ENCODE measurements at places on chromosomes 5 and 9.

DNA sequence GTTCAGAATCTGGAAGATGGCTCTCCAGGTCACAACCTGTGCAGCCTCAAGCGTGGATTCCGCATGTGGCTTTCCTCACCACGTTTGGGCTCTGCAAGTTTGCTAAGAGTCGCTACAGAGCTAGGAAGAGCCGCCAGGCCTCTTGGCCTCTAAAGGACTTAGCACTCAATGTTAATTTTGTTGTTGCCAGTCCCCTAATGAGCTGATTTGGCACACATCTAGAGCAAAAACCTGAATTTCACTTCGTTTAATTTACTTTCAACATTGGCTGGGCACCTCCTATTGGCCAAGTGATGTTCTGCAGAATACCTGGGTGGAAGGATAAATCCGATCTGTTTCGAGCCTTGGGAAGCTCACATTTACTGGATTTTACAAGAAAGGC lies 65.8 kb upstream of the UNC5A start:
- DNase-seq = no peak

GRCh38 chr9:79824265-79824664 lies 252.5 kb downstream of the TLE4 start:
- DNase-seq = no peak

- no peak for DNase-seq
These were observed 11.9 kb downstream of the LPCAT1 start for GRCh38 chr5:1511651-1512540.

DNA sequence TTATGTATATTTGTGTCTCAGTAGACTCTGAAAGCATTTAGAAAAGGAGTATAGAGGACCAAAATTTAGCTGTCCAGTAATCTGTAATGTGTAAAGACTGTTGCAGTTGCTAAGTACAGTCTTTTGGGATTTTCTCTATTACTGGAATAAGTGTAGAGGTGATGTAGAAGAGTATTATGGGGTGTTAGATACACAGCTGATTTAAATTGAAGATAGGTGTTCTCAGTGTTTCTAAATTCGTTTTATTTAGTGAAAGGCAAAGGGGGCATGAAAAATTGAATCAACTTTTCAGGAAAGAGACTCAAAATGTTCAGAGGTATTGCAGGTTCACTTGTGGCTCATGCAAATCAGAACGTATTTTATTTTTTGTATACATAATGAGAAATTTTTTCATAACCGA lies 13.6 kb downstream of the SMAD5 start:
- DNase-seq = no peak

GRCh38 chr5:14243766-14244165 lies 100.6 kb downstream of the TRIO start:
- no peak for DNase-seq

DNA sequence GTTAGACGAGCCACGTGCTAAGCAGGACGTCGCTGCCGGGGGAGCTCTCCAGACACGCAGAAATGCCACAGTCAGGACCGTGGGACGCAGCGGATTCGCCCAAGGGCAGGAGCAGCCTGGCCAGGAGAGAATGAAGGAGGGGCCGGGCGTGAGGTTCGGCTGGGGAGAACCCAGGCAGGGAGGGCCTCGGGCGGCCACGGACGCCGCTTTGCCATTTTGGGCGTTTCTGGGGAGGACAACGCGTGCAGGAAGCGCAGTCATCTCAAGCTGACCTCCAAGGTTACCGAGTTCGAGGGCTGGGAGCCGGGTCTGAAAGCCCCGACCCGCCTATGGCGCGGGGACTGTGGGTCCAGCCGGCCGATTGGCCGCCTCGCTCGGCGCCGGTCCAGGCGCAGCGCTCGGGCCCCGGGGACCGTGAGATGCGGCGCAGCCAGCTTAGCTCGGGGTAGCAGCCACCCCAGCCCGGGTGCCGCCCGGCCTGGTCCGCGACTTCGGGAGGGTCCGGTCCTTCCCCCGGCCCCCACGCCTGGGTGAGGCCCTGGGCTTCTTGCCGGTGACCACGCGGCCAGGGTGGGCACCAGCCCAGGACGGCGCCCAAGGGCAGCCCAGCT lies 760 bp upstream of the MAN1B1 start:
- DNase-seq = no peak

GRCh38 chr5:139744471-139745131 lies 51.0 kb upstream of the PSD2 start:
- DNase-seq = no peak

DNA sequence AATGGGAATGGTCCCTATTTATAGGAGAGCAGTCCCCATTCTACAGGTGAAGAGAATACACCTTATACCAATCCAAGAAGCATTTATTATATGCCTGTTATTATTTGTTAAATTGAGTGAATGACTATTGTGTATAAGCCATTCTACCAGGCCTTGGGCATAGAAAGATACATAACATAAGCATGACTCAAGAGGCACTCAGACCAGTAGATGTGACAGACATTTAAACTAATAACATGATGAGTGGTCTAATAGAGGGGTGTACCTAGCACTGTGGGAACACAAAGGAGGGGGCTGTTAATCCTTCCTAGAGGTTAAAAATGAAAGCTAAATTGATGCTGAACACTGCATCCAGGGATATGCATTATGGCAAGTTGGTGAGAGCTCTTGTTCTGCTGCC lies 145.0 kb upstream of the TNC start:
- no peak for DNase-seq

- DNase-seq = peak; percentile 73
These were observed 7.2 kb upstream of the RNU6ATAC start for GRCh38 chr9:134171316-134172197.

DNA sequence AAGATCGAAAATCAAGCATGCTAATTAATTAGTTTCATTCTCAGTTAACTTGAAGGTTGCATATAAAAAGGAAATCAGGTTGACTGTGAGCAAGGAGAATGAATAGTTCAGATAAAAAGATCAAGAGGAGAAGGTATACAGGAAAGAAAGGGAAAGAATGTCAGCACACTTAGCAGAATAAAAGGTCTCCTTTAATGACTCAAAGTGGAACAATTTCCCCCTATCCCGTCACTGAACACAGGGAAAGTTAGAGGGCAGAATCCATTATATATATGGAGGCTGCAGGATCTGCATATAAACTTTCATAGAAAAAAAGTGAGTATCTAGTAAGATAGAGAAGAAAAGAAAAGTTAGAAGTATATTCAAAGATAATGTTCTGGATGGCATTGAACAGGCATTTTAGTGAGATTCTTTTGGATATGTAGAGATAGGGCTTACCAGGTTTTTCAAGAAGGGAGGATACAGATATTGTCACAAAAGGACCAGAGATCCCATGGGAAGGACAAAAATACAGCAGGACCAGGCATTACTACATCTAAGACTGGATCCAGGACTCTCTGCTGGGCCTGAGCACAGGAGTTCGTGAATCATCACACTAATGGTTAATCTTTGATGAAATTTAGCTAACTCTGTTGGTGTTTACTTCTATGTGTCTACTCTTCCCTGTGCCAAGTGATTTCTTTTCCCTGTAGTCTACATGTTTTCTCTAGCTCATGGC lies 988.2 kb upstream of the ARRDC3 start:
- DNase-seq = no peak

GRCh38 chr5:77024490-77024889 lies 5.7 kb upstream of the AGGF1 start:
- DNase-seq = no peak

GRCh38 chr9:94057918-94058317 lies 26.3 kb upstream of the PTPDC1 start:
- DNase-seq = no peak

DNA sequence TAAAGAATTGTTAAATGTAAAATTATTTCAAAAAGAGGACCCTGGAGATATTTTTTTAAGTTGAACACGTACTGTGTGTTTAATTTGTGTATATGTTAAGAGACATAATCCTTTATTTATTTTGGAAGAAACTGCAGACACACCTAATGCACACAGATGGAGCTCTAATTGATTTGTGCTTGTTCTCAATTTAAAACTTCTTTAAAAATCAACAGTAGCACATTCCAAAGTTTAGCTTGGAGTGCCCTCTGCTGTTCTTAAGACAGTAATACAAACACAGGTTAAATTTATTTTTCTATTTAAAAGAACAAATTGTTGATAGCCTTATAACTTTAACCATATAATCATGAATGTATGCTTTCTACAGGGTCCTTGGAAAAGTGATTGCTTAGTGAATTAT lies 277.6 kb upstream of the ADAMTS16 start:
- DNase-seq = no peak

DNA sequence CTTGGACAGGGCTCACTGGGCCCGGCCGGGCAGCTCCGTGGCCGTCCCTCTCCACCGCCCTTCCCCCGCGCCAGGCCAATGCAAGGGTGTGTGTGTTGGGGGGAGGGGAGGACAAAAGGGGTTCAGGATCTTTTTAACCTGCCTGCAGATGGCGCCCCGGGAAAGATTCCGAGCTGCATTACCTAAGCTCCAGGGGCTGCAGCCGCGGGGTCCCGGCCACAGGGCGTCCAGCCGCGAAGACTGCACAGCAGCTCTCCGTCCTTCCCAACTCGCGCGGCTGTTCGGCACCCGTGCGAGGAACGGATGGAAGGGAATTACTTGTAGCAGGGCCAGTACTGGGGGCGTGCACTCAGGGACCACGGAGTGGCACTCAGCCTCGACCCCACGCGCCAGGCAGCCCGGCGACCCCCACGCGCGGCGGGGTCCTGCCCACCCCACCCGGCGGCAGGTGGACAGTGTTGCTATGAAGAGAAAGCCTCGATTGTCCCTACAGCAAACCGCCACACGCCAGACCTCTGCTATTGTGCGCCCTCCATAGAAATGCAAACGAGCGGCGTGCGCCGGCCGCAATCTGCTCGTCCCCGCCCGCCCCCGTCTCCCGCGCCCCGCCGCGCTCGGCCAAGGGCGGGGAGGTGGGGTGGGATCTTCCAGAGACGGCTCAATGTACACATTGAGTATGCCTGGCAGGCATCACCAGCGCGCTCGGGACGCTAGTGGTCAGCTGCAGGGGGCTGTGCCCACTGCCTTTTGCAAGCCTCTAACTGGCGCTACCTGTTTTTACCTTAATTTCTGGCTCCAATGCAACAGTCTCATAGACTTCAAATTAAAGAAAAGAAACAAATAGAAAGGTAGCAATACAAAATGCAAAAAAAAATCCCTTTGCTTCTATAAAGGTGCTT lies 796 bp upstream of the GADD45G start:
- no peak for DNase-seq

DNA sequence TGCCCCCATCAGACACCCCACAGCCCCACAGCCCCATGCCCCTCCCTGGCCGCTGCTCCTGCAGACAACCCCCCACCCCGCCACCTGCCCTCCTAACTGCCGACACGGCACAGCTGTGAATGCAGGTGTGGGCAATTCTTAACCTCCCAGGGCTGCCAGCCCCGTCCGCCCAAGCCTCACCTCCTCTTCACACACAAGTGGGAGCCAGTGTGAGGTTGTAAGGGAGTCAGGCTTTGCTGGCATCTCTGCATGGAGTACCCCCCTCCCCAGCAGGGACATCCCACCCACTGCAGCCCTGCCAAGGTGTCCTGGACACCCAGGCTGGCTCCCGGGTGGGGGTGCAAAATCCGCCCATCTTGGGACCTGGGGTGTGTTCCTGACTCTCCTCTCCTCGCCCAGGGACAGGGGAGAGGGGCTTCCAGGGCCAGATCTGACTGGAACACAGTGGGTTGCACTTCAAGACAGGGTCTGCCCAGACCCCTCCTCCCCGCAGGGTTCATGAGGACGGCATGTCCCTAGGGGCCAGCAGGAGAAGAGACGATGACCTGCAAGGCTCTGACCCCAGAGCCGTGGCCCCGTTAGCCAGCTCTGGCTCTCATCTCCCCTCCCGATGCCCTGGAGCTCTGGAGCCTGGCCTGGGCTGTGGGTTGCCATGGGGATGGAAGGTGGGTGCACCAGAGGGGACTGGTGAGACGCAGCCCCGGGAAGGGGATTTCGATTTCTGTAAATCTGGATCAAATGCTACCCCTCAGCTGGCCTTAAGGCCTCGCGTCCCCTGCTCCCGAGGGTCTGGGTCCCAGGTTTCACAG lies 34.4 kb downstream of the SARDH start:
- no peak for DNase-seq

DNA sequence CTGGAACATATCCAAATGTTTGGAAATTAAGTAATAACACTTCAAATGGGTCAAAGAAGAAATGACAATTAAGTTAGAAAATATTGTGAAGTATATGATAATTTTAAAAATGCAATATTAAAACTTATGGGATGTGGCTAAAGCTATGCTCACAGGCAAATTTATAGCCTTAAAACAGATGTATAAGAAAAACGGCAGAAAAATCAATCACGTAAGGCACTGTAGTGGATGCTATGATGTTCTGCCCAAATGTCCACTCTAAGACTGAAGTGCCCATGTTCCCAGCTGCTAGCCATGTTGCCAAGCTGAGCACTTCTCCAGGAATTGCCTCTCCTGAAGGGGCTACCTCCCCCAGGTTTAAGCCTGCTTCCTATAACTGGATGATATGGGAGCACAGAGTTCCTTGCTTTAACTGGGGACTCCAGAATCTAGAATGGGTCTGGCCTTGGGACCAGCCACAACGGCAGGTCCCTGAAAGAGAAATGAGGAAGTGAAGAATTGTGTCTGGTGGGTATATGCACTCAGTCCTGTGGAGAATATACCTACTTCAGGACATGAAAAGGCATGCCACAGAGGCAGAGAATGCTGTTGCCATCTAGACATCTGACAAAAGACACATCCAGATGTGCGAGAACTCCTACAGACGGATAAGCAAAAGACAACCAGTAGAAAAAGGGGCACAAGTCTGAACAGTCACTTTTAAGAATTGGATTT lies 78.2 kb upstream of the RXRA start:
- no peak for DNase-seq

- DNase-seq = no peak
These were observed 61.0 kb downstream of the LPAR1 start for GRCh38 chr9:110977259-110977709.

- DNase-seq = no peak
These were observed 15.7 kb downstream of the BRD3OS start for GRCh38 chr9:134040781-134041648.

DNA sequence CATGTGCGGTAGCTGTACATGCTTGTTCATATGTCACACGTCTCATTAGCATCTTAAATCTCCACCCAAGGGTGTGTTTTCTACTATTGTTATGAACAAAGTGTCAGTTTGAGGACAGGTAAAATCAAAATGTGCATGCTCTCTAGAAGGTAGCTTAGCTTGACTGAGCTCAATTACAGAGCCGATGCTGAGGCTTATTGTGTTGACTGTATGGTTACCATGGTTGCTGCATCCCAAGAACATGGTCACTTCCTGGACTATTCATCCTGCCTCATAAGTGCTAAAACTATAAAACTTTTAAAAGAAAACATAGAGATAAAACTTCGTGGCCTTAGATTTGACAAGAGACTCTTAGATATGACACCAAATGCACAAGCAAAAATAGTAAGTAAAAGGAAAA lies 426.1 kb upstream of the CTNND2 start:
- DNase-seq = no peak

- DNase-seq = no peak
These were observed 3.2 kb downstream of the CAVIN4 start for GRCh38 chr9:100581081-100581480.

DNA sequence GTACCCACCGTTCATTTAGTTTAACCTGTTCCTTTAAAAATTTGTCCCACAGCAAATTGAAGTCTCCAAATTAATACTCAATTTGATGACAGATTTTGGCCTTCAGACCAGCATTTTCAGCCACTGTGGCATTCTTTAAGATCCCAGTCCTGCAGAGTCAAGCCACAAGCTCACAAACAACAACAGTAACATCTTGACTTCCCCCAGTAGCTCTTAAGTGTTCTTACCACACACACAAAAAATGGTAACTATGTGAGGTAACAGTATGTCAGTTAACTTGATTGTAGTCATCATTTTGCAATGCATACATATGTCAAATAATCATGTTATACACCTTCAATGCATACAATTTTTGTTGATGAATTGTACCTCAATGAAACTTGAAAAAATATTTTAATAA lies 247.9 kb downstream of the LURAP1L start:
- DNase-seq = no peak
